Airway epithelial cell (primary cell): ENCODE measurements at places on chromosomes 1 and 21. TPM values are rescaled to one million over a fixed set of nuclear protein-coding genes. Genes with fewer than 3 reads are reported as not detected.

Gene HPCA
- total RNA-seq, result not detected in 2 replicates

Gene KRTAP19-3
- total RNA-seq, result not detected in 2 replicates

Gene GCSAML
- total RNA-seq, result not detected in 2 replicates

Gene SPAG17
- total RNA-seq, result 0.84 and 1.1 TPM in 2 replicates

Gene PIGM
- 2.2 and 2.3 TPM in 2 replicates for total RNA-seq

Gene NBPF4
- total RNA-seq, result not detected in 2 replicates

Gene MYOG
- total RNA-seq, result not detected in 2 replicates

Gene FCN3
- 2.2 TPM in 1 of 2 replicates, not detected in the other for total RNA-seq
